ENCODE measurements at places on chromosomes 11 and 22.

DNA sequence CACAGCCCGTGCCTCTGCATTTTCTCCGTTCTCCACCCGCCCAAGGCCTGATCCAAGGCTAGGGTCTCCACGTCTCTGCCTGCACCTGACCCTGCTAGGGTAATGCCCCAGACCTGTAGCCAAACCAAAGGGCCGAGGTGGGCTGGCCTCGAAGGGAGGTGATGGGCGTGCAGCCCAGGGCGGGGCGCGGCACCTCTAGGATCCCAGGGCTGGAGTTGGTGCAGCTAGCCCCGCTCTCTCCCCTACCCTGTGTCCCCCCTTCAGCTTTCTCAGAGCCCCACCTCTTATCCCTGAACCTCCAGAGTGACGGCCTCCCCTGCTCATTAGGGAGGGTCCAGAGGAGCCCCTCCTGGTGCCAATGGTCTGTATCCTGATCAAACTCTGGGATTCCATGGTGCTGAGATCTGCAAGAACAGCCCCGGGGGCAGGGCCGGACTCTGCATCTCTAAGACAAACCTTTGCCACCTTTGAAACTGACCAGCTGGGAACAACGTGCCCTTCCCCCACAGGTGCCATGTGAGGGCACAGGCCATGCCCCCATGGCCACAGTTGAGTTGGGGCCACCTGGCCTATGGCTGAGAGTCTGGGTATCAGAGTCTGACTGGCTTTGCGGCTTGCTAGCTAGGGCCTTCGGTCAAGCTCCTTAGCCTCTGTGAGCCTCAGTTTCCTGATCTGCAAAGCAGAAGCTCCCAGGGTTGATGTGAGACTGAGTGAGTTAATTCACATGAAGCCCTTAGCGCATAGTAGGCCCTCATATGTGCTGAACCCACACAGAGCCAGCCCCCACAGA, 23.1 kb upstream of the CBX7 start:
- DNase-seq, result peak; percentile 66

DNA sequence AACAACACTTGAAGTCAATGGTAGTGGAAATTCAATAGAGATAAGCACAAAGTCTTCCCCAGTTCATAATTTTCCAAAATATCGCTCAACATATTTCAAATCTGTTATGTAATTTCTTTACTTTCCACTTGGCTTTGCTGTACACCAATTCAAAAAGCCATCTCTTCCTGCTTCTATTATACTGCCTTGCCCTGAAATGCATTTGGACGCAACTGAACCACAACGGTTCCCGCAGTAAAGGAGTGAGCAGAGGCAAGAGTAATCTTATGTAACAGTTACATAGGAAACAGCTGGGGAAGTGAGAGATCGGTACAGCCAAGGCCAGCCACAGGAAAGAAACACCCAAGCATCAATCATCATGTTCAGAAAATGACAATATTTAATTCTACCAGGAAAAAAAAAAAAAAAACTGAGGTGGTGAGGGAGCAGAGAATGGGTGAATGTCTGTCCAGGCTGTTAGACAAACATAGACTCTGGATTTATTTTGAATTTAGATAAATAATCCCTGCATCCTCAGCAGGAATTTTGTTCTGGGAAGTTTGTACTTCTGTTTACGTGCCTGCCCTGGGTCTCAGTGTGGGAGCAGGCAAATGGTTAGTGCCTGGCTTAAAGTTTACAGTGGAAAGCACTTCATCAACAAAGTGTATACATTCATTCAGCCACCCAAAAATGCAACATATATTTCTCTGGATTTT, 392.2 kb downstream of the ETS1 start:
- DNase-seq, result no peak

DNA sequence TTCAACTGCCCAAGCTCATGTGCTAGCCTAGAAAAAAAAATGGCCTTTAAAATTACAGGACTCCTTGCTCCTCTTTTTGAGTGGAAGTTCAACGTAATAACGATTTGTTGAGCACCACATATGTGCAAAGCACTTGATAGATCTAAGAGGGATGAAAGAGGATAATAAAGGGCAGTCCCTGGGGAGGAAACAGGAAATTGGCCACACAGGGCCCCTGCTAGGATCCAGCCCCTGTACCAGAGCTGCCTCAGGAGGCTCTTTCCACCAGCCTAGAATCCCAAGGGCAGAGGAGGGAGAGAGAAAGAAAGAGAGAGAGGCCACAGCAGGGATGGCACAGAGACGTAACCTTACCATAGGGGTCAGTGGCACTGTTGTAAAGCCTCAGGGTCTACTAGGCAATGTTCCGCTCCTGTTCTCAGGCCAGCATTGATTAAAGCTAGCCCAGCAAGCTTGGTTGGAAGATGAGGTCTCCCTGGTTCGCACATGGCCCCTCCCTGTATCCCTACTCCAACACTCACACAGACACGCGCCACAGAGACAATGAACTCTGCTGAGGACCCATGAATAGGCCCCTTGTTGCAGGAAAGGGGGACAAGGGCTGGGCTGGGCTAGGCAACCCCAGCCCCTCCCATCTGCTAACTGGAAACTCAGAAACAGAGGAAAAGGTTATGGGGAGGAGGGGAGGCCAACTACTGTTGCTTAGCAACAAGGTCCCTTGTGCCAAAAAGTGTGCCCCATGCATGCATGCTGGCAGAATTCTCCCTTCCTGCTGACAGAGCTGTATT, at the start of gene TMPRSS5:
TMPRSS5 (minus strand) TSS at position 438 of the 785 bp plus-strand sequence; CDS start at position 354, 84 bp downstream.
- DNase-seq, result no peak

GRCh38 chr11:60183591-60184205, 815 bp upstream of the MS4A6A start:
- no peak for DNase-seq

DNA sequence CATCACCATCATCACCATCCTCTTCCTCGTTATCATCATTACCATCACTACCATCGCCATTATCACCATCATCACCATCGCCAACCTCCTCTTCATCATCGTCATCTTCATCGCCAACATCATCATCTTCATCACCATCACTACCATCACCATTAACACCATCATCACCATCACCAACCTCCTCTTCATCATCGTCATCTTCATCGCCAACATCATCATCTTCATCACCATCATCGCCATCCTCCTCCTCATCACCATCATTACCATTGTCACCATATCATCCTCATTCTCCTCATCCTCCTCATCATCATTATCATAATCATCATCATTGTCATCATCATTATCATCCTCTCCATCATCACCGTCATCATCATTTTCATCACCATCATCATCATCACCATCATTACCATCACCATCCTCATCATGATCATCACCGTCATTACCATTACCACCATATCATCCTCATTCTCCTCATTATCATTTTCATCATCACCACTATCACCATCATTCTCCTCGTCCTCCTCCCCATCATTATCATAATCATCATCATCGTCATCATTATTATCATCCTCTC, 1498.7 kb downstream of the TBC1D22A start:
- no peak for DNase-seq

DNA sequence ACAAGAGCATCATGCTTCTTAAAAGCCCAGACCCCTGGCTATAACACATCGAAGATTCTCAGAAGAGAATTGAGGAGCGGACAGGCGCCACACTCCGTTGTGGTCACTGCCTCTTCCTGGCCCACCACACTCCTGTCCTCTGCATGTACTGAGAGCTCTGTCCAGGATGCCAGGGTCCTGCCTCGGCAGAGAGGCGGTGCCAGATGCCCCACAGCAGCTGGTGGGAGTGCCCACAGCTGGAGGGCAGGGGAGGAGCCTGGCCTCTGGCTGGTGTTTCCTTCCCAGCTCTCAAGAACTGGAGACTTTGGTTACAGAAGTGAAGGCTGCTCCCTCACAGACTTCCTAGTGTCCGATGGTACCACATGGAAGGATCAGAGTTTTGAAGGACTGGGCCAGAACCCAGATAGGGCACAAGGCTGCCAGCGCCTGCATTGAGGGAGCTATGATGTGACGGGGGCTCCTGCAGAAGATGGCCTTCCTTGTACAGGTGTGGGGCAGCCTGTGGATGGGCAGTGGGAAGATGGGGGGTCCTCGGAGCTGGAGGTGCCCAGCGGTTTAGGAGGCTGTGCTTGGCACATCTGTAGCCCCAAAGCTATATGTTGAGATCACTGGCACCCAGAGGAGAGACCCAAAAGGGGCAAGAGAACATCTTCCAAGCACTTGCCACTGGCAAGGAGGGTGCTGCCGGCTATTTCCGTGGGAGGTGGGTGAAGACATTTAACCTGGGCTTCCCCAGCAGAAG, 19.4 kb downstream of the RSPH14 start:
- DNase-seq, result no peak

- DNase-seq, result no peak
Measured at GRCh38 chr22:19522881-19523239, 1.4 kb downstream of the CLDN5 start.

DNA sequence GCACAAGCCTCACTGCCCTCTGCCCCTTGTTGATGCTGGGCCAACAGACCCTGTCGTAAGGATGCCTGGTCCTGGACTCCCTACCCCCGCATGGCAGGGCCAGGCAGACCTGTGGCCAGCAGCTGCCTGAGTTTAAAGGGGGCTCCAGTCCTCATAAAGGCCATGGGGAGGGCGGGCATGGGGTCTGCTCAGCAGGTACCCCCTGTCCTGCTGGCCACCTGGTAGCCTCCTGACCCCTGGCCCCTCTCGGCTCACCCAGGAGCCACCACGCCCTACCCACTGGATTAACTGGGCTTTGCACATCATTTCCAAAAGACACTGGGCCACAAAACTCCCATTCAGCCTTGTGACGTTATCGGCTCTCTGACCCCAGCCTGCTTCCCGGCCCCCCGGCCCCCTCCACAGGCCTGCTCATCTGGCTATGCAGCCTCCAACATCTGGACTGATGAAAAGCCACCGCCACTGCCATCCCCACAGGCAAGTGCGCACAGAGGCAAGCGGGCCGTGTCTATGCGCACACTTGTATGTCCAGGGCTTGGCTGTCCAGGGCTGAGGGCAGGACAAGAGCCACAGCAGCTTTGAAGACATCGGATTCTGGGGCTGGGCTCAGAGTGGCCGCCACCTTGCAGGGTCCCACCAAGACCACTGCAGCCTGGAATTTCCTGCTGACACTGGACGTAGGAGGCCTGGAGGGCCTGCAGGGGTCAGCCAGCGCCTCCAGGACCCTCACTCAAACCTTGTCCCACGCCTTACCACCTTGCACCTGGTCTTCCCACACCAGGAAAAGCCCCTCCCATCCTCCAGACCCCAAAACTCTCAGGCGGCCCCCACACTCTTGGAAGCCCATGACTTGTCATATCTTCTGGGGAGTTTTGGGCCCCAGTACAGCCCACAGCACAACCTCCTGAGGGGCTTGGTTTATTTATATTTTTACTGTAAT, 48.7 kb downstream of the IGF2 start:
- DNase-seq, result no peak

DNA sequence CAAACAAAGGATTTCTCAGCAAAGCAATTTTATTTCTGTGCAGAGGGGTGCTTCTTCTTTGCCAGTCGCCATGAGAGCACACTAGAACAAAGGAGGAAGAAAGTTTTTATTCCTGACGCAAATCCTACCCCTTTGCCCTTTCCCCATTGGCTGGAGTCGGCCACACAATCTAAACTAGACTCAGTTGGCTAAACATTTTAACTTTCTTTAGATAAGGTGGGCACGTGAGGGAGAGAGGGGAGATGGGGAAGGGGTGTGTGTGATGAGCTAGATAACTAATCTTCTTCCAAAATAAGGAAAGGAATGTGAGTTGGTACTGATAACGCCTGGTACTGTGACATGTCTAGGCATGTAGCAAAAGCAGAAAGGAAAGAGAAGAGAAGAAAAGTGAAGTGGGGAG, 626 bp downstream of the TRIM22 start:
- DNase-seq, result no peak

DNA sequence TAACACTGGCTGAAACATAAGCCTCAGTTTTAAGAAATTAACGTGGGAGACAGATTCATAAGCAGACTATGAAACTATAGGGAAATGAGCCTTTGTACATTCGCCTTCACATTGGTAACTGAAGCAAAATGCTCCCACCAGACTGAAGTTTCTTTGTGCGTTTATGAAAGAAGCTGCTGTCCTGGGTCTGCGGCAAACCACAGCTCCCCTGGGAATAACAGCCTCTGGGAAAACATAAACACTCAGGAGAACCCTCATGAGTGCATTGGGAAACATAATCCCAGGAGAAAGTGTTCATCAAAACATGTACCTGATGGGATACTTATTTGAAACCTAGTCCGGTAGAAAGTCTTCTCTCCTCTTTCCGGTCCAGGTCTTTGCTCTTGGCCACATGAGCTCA, 193.1 kb upstream of the LARGE1 start:
- DNase-seq, result no peak

DNA sequence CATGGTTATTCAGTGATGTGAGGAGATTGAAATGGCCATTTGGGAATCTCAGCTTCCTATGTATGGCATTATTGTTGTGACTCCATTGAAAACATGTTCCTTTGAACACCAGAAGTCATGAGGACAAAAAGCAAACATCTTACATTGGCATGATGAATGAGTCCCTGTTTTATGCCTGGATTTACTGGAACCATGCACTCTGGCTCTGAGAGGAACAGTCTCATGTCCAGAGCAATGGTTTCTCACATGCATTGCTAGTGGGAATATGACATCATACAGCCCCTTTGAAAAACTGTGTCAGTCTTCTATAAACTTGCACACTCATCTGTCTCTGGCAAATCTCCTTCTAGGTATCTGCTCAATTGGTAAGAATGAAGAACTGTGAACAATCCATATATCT, 3.4 kb upstream of the KDM4F start:
- DNase-seq, result no peak

GRCh38 chr11:86624366-86624765, 48.0 kb downstream of the ME3 start:
- no peak for DNase-seq
